Substantia nigra (tissue), 51 donors: ENCODE measurements at places on chromosomes 3 and 15.

DNA sequence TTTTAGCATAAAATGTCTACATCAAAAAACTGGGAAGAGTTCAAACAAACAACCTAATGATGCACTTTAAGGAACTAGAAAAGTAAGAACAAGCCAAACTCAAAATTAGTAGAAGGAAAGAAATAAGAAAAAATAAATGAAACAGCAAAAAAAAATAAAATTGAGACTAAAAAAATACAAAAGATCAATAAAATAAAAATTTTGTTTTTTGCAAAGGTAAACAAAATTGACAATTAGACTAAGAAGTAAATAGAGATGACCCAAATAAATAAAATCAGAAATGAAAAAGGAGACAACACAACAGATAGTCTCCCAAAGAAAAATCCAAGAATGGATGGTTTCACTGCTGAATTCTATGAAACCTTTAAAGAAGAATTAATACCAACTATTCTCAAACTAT, 89.6 kb upstream of the MME start:
- no peak for DNase-seq

DNA sequence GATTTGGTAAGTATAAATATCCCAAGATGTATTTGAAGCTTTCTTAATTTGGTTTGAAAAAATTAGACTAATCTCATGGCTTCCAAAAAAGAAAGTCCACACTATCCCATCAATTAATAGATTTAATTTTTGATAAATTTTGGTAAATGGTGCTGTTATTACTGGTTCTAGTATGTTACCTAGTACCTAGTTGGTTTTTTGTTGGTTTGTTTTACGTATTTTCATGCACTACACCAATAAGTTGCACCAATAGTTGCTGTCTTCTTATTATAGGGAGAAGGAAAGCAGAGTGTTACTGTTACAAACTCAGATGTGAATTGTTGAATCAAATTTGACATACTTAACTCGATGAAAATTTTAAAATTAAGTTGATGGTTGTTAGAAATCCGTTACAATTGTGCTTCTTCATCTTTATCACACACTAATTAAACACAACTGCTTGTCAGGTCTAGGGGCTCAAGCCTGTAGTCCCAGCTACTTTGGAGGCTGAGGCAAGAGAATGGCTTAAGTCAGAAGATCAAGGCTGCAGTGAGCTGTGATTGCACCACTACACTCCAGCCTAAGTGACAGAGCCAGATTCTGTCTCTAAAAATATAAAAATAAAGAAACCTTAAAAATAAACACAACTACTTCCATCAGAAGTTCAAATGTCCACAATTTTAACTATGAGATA, 23.1 kb upstream of the MBNL1 start:
- no peak for DNase-seq

- DNase-seq = no peak
These were observed 370.7 kb upstream of the SLCO3A1 start for GRCh38 chr15:91482799-91483198.

DNA sequence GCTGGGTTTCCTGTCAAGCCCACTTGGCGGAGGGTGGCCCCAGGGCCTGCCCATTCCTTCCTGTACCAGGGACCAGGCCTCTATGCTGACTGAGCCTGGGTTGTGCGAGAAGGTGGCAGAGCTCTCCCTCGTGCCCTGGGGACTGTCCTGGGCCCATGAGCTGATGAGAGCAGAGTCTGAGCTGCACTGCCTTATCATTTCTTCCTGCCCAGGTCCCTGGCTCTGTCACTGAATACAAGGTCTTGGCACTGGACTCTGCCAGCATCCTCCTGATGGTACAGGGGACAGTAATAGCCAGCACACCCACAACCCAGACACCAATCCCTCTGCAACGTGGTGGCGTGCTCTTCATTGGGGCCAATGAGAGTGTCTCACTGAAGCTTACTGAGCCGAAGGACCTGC, 7.5 kb downstream of the MPI start:
- DNase-seq = no peak

GRCh38 chr3:42101048-42101447, 9.9 kb downstream of the TRAK1 start:
- peak; percentile 38 for DNase-seq

- no peak for DNase-seq
These were observed 218.6 kb downstream of the PTPRG start for GRCh38 chr3:61780016-61780415.

- no peak for DNase-seq
These were observed 14.3 kb upstream of the P2RY12 start for GRCh38 chr3:151398895-151399294.

GRCh38 chr3:128167973-128168674, 14.8 kb downstream of the EEFSEC start:
- DNase-seq = no peak

- no peak for DNase-seq
These were observed 21.4 kb downstream of the TAMM41 start for GRCh38 chr3:11825301-11825700.

GRCh38 chr15:26066896-26067295, 203.8 kb upstream of the ATP10A start:
- DNase-seq = no peak

DNA sequence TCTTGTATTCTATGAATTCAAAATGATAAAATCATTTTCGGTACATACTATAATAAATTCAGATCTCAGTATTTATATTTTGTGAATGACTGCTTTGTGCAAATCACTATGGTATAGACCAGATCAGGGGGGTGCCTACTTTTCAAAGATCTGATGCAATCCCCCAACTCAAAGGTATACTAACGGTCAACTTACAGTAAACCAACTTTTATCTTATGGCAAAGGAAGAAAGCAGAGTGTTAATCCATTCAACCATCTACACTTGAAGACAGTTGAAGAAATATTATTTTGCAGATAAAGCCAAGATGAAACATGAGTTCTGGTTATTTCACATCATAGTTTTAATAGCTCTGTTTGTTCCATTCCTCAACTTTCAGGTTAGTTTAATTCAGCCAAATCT, 197.1 kb downstream of the MEX3B start:
- no peak for DNase-seq

GRCh38 chr3:420584-420983, 224.0 kb downstream of the CHL1 start:
- DNase-seq = no peak

GRCh38 chr3:144557515-144557914, 585.9 kb downstream of the DIPK2A start:
- DNase-seq = no peak

GRCh38 chr3:194028434-194029004, 107.4 kb upstream of the HES1 start:
- DNase-seq = no peak

GRCh38 chr15:40906091-40906990, 12.1 kb downstream of the VPS18 start:
- no peak for DNase-seq

DNA sequence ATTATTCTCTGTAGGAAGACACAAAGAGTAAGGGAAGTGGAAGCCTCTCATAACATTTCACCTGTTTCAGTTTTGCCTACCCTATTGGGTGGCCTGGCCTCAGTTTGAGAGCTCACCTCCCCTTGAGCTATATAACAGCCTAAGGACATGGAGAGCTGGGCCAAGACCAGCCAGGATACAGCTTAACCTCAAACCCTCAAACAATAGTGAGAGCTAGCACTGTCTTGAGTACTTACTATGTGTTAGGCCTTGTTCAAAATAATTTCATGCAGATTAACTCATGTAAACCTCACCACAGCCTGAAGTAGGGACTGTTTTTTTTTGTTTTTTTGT, 15.0 kb upstream of the TBL1XR1 start:
- DNase-seq = no peak

GRCh38 chr3:73839032-73839431, 214.3 kb upstream of the PDZRN3 start:
- no peak for DNase-seq

DNA sequence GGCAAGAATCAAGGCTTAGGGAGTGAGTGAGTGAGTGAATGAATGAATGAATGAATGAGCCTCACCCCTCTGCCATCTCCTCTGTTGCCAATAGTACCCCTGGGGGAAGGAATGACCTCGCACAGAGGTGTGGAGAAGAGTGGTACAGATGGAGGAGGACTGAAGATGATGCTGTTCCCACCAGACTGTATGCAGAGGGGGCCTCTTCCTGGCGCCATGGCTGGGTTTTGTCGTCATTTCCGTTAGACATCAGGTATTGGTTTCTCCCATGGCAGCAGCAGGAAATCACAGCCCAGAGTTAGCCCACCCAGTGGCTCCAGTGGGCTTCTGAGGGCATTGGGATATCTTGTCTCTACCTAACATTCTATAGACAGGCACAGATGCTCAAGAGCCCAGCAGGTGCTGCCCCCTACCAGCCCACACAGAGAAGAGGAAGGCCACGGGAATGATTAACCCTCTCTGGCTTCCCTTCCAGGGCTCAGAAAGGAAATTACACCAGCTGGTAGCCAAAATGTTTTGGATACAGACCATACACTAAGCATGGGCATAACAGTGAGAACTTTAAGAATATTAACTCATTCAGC, 109.8 kb upstream of the SLC6A11 start:
- no peak for DNase-seq

DNA sequence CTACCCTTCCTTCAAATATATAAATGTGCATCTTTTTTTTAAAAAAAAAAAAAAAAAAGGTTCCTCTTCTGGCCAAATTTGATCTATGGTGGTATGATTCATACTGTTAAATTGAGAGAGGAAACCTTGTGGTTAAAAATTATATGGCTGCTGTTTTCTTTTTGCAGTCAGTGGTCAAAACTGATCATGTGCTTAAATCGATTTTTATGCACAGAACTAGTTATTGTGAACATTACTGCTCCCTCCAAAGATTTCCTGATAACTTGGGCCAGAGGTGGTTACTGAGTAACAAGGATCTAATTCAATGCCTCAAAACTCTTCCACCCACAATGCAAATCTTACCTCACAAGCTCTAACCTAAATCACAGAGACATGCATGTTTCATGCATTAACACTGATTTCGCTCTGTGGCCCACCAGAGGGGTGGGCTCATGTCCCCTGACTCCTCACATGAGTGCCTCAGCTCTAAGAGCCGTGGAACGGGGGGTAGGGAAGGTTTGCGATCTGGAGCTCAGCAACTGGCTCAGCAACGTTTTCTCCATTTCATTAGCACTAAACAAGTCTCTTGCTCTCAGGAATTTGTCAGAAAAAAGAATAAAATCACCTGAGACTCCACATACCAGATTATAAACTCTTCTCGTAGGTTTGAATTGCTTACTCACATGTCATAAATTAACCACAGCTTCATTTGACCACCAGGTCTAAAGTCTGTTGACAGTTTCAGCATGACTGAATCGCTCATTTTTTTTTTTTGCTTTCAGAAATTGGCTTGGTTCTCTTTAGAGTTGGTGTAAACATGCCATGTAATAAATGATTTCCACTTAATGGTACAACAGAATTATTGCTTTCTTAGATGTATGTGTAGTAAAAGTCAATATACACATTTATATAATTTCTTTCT, 280.4 kb downstream of the CD47 start:
- no peak for DNase-seq

- DNase-seq = no peak
These were observed 33.3 kb downstream of the GLB1 start for GRCh38 chr3:33063651-33064051.

DNA sequence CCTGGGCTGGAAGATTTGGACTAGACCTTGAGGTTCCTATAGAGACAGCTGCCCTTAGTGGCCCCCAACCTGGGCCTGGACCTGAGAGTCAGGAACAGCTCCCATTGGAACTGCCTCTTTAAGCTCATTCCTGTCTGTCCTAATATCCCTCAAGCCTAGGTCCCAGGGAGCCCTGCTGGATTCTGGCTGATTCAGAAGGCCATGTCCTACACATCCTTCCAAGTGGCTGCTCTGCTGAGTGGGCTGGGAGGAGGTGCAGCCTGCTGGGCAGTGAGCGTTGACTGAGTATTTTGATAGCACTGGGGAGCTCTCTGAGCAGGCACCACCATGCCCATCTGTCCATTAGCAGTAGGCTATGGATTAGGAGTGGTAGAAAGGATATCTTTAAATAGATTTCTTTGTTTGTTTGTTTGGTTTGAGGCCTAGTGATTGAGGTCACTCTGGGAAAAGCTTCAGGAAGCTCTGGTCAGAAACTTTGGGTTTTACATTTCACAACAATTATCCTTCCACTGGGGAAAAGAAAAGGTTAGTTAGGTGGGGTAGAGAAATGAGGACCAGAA, 54.6 kb upstream of the ATOSA start:
- no peak for DNase-seq

DNA sequence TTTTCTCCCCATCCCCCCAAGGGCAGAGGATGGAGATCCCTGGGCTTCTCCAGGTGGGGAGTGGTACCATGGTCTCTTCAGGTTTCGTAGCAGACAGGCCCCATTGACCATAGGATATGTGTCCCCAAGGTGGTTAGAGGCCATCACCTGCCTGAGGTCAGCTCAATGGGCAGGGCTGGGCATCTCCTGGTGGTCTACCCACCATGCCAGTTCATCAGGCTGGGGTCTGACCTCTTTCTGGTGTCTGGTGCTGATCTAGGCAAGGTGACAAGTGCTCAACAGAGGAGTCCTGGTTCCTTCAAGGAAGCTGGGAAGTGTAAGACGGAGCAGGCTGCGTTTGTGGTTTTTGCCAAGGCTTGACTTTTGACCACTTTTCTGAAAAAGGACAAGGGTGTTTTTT, 71.4 kb downstream of the SMAD3 start:
- no peak for DNase-seq

DNA sequence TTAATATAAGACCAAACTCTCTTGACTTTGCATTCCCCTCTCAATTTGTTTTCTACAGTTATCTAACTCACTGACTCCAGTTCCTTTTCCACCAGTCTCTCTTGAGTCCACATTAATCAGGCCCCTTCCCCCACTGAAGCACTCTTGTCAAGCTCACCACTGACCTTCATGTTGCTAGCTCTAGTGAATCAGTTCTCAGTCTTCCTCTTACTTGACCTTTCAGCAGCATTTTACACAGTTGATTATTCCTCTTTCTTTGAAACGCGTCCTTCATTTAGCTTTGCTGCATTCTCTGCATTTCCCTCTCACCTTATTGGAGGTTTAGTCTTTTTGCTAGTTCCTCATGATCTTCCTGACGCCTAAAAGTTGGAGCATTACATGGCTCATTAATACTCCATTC, 8.3 kb downstream of the PPP2R3A start:
- no peak for DNase-seq

DNA sequence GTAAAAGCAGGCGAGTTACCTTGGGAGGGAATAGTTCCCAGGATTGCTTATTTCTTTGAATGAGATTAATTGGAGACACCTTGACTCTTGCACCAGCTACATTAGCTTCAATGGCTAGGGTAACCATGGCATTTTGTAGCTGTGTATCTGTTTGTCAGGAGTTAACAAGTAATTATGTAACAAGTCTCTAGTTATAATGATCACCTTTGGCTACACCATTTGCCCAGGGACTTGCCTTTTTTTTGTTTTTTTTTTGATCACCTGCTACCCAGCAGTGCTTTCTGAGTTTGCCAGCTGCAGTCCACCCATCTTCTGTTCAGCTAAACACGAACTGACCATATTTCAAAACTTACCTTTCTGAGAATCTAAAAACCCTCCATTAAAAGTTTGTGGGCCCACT, 2.2 kb downstream of the MED12L start:
- DNase-seq = no peak

- no peak for DNase-seq
These were observed 78.6 kb downstream of the PEX5L start for GRCh38 chr3:179958143-179958542.

- DNase-seq = no peak
These were observed 62.5 kb upstream of the MLF1 start for GRCh38 chr3:158508481-158508880.

GRCh38 chr3:30720586-30721313, 114.3 kb downstream of the TGFBR2 start:
- DNase-seq = no peak
